Fibroblast of villous mesenchyme (primary cell): ENCODE measurements at places on chromosomes 12 and 14.
A peak's percentile ranks its signal among the peaks of the same experiment; 100 is the strongest.

GRCh38 chr14:88872976-88873375 lies 48.5 kb downstream of the TTC8 start:
- no peak for DNase-seq

DNA sequence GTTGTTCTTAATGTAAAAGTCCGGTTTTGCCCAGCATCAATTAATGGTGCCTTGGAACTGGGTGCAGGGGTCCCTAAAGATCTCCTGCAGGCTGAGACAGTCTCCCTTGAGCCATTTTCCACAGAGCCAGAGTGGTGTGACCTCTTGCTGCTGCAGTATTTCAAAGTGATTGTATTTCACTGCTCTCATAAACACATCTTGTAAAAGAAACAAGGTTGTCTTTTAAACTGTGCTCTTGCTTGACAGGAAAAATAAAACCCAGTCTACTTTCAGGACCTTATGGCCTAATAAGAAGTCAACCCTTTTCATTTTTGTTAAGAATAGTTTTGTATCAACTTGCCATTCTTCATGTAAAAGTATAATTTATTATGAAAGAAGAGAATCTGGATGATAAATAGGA lies 44.7 kb downstream of the TMEM117 start:
- DNase-seq, result no peak

- DNase-seq, result peak; percentile 27
Observed at GRCh38 chr14:72892879-72893635, 844 bp downstream of the DPF3 start.

GRCh38 chr12:105523164-105524057 lies 192.9 kb downstream of the C12orf75 start:
- peak; percentile 85 for DNase-seq

DNA sequence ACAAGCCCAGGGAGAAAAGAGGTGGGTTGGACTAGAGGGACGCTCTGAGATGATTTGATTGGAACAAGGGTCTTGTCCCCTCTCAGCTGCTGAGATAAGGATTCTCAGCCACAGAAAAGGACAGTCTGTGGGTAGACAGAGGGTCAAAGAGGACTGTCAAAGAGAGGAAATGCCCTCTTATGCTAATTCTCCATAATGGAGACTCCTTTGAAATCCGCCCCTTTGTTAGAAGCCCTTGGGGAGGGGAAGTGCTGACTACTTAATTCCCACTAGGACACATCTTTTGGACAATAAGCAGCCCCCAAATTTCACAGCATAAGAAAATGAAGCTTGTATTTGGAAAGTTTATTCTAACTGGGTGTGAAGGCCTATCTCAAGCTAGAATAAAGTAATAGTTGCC lies 176.6 kb downstream of the KTN1 start:
- no peak for DNase-seq

DNA sequence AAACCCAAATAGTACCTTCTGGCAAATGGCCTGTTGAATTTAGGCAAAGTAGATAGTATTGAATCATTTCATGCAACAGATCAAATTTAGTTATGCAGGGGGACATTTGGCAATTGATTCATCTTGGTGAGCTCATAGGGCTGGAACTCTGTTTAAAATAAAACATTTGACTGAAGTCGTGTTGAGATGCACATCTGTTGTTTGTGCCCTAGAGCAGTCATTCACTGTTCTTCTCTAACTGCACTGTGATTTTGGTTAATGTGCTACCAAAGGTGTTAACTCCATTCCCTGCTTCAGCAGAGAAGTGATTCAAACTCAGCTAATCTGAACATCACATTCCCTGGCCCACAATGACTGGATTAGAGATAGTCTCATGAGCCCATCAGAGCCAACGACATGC lies 44.0 kb upstream of the CSRP2 start:
- DNase-seq, result peak; percentile 19

DNA sequence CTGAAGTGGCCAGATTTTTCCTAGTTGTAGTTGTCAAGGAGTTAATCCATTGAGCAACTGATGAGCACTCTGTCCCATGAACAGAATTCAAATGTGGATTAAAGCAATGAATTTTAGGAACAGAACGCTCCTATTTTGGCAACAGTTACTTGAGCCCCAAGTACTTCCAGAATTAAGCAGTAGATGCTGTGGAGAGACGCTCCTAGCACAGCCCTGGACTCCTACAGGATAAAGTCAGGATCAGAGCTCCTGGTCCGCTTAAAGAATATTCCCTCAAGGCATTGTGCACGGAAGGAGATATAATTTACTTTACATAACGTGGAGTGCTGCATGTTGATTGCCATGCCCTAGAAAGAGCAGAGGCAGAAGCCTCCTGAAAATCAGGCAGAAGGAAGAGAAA lies 53.4 kb downstream of the FLRT2 start:
- no peak for DNase-seq

DNA sequence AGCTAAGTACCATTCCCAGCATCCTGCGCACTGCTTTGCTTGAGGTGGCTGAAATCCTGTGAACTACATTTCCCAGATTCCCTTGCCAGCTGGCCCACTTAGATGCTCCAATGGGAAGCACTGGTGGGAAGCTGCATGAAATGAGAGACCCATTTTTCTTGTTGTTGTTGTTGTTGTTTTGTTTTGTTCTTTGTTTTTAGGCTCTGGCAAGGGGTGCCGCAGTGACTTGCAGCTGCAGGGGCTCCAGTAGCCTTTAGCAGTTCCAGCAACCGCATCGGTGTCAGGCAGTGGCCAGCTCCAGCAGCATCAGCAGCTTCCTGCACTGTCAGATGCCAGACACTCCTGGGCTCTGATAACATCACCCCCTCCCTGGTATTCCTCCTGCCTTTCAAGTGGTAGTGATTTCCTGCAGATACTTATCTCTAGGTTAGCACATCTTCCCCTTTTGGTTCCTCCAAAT lies 8.8 kb upstream of the EGLN3 start:
- DNase-seq, result no peak
